Stimulated activated CD8-positive, alpha-beta memory T cell treated with anti-CD3 and anti-CD28 coated beads, Interleukin-7, amount 100 ng/mL, for 1 hour (primary cell): ENCODE measurements at places on chromosomes 13 and 19.
A peak's percentile ranks its signal among the peaks of the same experiment; 100 is the strongest.

GRCh38 chr13:99255271-99255670 is 2.9 kb downstream of the GPR18 start:
- no peak for DNase-seq

- no peak for DNase-seq
These were observed 160.1 kb downstream of the KDM4B start for GRCh38 chr19:5128936-5129389.

- DNase-seq, result no peak
These were observed 37.3 kb downstream of the KLF2 start for GRCh38 chr19:16361926-16362325.

DNA sequence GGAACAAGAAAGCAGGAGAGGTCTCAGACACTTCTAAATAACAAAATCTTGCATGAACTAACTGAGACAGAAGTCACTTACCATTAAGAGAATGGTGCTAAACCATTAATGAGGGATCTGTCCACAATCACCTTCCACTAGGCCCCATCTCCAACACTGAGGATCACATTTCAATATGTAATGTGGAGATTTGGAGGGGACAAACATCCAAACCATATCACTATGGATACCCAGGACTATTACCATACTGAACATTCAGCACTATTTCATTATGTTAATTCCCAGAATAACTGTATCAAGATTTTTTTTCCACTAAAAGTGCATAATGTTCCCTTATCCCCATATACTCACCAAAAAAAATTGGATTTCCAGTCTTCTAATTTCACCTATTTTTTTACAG is 491.8 kb downstream of the LMO7 start:
- no peak for DNase-seq

DNA sequence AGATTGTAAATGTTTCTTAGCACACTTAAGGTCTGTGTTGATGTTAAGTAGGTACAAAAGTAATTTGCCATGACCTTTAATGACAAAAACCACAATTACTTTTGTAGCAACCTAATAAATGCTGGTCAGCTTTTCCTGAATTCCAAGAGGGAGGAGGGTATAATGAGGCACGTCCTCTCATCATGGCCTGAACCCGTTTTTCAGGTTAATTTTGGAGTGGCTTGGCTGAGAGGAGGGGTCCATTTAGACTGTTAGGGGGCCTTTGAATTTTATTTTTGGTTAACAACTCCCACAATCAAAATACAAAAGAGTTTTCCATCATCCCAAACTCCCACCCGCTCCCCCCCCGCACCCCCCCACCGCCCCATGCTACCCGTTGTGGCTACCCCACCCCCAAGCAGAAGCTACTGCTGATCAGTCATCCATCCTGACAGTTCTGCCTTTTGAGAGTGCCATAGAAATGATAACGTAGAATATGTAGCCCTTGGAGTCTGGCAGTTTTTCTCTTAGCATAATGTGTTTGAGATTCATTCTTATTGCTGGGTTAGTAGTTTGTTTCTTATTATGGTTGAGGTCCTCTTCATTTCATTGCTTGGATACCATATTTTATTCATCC is 14.4 kb upstream of the PLEKHF1 start:
- DNase-seq, result no peak

- DNase-seq, result no peak
These were observed 32.3 kb upstream of the AKAP11 start for GRCh38 chr13:42239644-42240043.

GRCh38 chr19:38744298-38744681 is at the start of gene CAPN12:
TSS of gene CAPN12 (minus strand) at chr19:38744474. CDS start at chr19:38744165, 309 bp downstream.
- DNase-seq, result no peak

- no peak for DNase-seq
These were observed 13.6 kb downstream of the IER2 start for GRCh38 chr19:13163609-13164342.

- no peak for DNase-seq
These were observed 36.1 kb downstream of the ADPRHL1 start for GRCh38 chr13:113417008-113417751.

GRCh38 chr13:95480791-95481780 is 71.4 kb upstream of the CLDN10 start:
- no peak for DNase-seq

DNA sequence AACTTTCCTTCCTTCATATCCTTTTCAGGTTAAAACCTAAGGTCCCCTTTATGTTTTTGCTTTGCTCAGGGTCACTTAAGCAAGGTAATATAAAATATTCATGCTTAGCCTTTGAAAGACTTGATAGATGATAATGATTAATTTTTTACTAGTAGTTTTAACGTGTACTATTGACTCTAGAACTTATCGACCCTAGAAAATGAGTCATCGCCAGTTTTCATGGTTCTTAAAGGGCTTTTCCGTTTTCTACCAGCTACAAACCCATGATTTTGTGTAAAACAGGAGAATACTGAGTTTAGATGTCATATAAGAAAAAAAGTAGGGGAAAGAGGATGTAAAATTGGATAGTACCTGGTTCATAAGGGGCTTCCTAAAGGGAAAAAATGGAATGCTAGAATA is 75.7 kb downstream of the DHRS12 start:
- no peak for DNase-seq

GRCh38 chr19:51071095-51071405 is 6.2 kb upstream of the KLK13 start:
- no peak for DNase-seq

DNA sequence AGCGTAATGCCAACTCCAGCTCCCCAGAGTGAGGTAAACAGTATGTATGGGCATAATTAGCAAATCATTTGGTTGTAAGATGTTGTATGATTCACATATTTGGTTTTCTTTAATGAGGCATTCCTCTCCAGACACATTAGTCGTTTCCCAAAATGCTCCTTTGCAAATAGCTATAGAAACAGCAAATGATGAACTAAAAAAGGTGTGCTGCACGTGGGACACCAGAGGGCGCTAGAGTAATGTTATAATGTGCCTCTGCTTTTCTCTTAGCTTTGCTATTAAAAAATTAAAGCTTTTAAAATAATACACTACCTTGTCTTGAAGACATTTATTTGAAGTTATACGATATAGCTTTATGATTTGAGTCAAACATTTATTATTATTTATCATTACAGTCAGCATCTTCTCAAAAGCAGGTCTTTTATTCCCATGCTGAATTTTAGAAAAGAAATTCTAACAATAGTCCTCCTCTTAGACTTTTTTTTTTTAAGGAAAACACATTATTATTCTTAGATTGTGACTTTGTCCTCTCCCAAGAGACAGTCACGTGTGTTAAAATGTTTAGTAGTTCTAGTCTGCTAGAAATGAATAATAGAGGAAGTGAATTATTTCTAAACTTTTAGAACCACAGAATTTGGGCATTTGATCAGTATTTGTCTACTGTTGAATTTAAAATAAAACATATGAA is 121.6 kb upstream of the FRY start:
- no peak for DNase-seq

GRCh38 chr19:12783291-12783848 is 7.9 kb upstream of the JUNB start:
- DNase-seq, result no peak

DNA sequence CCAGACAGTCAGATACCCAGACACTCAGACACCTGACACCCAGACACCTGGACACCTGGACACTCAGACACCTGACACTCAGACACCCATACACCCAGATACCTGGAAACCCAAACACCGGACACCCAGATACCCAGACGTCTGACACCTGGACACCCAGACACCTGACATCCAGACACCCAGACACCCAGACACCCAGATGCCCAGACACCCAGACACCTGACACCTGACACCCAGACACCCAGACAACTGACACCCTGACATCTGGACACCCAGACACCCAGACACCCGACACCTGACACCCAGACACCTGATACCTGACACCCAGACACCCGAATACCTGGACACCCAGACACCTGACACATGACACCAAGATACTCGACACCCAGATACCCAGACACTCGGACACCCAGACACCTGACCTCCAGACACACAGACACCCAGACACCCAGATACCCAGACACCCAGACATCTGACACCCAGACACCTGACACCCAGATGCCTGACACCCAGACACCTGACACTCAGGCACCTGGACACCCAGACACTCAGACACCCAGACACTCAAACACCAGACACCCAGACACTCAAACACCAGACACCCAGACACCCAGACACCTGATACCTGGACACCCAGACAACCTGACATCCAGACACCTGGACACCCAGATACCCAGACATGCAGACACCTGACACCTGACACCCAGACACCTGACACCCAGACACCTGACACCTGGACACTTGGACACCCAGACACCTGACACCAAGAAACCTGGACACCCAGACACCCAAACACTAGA is 19.1 kb downstream of the C19orf12 start:
- no peak for DNase-seq

- DNase-seq, result no peak
These were observed 233.4 kb downstream of the KCNRG start for GRCh38 chr13:50248516-50249143.

- DNase-seq, result peak; percentile 92
These were observed 7.4 kb downstream of the RABAC1 start for GRCh38 chr19:41951686-41952172.

DNA sequence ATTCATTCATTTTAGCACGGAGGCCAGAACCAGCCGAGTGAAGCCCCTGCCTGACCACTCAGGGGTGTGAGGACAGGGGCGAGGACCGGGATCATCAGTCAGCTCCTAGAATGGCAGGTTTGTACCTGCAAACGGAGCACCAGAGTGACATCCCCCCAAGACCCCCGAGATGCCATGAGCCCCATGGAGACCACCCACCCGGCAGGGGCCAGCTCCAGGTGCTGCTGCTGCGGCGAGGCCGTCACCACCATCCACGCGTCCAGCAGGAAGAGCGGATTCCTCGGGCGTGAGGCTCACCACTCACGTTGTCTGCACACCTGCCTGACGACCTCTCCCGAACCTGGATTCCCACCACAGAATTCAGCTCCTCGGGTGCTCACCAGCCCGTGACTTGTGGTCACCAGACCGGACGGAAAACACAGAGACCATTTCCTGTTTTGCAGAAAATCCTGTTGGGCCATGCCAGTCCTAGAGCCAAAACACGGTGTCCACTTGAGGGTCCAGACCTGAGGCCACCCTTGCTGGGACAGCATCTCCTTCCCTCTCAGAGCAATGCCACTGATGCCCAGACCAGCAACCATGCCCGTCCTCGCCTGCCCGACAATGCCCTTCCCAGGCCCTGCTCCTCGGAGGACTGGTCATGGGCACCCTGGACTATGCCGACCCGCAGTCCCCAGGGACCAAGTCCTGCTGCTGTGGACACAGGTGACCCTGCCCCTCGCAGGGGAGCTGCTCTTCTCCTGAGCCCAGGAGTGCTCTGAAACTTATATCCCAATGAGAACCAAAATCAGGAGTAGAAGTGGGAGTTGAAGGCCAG is 74.2 kb downstream of the RASA3 start:
- DNase-seq, result no peak

DNA sequence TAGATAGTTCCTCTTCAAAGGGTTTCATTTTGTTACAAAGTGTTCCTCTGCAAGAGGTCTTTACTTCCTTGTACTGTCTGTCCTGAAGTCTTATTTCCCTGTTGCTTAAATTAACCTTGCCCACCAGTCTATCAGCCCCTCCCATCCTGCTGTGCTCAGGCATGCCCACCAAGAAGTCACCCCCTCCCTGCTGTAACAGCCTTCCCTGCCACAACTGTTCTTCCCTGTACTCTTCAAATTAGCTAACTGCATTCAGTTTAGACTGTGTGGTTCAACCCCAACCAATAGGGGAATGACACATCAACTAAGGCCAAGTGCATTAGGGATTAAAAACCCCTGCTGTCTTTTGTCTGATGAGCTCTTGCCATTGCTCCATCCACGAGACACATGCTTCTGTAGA is 34.4 kb upstream of the ZNF562 start:
- DNase-seq, result no peak

GRCh38 chr13:109541081-109541480 is 245.3 kb downstream of the IRS2 start:
- DNase-seq, result no peak

- no peak for DNase-seq
These were observed 140.4 kb downstream of the TEX29 start for GRCh38 chr13:111460548-111461444.

GRCh38 chr19:49132974-49133609 is 13.7 kb downstream of the PPFIA3 start:
- no peak for DNase-seq

GRCh38 chr13:39130301-39130700 is 92.0 kb downstream of the NHLRC3 start:
- DNase-seq, result no peak

- no peak for DNase-seq
These were observed 110.8 kb downstream of the ZIC5 start for GRCh38 chr13:99860745-99861144.

DNA sequence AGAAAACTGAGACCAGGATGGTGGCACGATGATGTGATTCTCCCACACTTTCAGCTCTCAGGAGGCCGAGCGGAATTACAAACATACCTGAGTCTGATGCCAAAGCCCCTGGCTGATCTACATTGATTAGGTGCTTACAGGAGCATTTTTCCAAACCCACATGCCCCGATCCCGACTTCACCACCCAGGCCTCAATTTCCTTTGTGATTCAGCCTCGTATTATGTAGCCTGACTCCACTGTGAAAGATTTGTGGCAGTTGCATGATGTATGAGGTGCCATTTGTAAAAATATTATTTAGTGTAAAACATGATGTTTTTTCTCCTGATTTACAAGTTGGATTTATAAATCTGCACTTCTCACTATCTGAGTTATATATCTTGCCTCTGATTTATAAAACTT is 118.0 kb downstream of the TSHZ3 start:
- no peak for DNase-seq

DNA sequence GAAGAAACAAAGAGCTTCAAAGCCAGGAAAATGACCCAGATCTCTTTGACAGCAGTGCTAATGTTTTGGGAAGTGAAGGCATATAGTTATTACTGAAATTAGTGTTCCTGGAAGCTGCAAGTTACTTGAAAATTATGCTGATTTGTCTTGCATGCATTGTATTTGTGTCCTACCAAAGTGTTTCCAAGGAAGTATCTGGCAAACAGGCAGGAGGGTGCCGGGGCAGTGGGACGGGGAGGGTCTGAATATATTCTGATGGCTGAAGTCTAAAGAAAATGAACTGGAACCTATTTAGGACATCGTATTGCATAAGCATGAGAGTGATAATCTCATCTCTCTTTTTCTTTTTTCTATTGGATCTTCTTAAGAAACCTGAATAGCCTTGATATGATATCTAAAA is 9.0 kb downstream of the RNASEH2B start:
- no peak for DNase-seq

DNA sequence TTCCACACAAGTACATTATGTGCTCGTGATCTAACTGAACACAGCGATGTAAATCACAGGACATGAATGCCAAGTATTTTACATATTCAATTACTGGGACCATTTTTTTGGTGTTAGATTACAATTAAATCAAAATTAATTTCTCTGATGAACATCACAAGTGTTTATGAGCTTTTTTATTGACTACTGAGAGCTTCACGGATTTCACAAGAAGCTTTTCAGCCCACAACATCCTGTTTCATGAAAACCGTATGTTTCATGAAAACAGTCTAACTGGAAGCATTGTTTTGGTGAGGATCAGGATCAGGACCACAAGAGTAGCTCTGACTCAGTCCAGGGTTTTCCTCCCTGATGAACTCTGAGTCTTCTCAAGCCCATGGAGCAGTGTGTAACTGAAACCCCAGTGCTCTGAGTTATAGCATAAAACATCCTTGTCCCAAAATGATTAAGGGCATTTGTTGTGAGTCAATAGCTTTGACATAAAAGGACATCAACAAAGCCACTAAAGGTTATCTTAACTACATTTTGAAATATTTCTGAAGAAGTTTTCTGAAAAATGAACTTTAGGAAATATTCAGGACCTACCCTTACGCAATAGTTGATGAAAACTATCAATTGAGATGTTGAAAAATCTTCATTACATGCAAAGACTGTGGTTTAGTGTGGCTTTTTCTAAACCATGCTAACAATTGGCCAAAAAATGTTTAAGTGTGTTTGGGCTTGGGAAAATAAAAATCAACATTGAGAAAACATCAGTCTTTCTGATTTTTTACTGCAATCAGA is 49.3 kb downstream of the UFM1 start:
- DNase-seq, result no peak
